DND-41 (cell line): ENCODE measurements at places on chromosomes 7 and 10.

- no peak for DNase-seq
Measured at GRCh38 chr10:35355971-35356724, 19.8 kb downstream of the CCNY start.

DNA sequence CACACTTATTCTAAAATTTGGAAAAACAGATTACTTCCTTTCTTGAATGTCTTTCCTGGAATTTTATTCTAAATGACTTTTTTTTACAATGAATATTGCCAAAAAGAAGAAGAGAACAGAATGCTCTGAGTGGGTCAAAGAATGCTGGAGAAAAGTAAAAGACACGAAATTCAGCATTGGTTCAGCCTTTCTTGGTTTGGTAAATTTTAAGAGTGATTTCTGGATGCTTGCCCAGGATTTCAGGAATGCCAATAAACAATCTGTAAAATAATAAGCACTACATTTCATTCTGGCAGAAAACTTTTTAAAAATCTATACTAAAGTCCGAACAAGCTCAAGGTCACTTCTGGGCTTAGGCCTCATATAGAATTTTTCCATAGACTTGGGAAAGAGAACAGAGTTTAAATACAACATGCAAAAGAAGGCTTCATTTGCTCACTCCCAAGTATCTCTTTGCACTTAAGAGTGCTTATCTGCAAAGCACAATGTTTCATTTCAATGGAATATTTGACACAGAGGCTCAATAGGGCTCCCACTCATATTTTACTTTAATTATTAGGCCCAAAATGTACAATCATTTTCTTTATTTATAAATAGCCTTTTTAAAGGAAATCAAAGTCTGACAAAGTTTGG lies 359.5 kb upstream of the ANKRD30A start:
- DNase-seq = no peak

DNA sequence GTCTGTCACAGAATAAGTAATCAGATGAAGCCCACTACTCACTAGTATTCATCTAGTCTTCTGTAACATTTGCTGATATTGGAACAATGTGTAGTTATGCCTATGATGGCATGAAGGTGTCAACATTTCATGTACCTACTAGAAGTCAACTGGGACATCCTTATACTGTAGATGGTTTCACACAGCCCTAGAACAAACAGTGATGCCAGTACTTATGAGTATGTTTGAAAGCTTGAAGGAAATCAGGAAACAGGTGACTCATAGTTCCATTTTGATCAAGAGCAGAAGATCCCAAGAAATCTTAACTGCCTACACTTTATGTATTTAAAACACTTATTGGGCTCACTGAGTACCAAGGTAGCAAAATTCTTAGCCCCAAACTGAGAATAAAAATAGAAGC lies 1519.6 kb downstream of the REEP3 start:
- DNase-seq = no peak

GRCh38 chr7:155198901-155199845 lies 98.5 kb upstream of the INSIG1 start:
- DNase-seq = no peak

GRCh38 chr10:90227786-90228185 lies 526.4 kb downstream of the KIF20B start:
- no peak for DNase-seq

DNA sequence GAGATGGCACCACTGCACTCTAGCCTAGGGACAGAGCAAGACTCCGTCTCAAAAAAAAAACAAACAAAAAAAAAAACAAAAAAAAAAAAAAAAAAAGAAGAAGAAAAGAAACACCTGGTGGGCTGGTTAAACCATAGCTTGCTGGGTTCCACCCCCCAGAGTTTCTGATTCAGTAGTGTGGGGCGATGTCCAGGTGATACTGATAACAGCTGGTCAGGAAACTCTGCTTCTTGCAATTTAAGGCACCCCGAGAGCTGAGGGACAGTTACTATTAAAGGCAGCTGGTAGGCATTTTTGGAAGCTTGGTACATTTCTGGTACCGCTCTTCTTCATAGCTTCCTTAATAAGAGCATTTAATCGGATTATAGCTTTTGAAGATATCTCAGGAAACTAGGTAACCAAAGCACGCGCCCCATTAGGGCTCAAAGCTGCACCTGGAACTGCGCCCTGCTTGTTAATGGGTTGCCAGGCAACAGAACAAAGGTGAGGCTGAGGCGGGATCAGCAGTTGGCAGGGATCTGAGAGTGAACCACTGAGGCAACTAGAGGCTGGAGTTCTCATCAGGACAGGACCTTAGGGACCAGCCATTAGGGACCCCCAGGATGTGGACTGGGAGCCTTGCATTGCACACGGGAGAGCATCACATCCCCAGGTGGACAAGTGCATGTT lies 6.5 kb upstream of the SDK1 start:
- no peak for DNase-seq

GRCh38 chr7:95989301-95989700 lies 216.9 kb downstream of the DYNC1I1 start:
- no peak for DNase-seq

DNA sequence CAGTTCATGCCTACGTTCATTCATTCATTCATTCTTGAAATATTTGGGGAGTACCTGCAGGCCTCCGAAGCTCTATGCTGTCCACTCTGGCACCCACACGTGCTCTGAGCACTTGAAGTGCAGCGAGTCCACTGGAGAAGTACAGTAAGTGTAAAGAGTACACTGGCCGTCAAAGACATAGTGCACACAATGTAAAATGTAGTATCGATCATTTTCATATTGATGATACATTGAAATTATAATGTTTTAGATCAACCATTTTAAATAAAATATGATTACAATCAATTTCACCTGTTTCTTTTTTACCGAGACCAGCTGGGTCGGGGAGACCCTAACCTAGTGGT lies 37.0 kb upstream of the PURB start:
- DNase-seq = no peak

GRCh38 chr10:15802375-15802949 lies 57.8 kb downstream of the MINDY3 start:
- DNase-seq = no peak

DNA sequence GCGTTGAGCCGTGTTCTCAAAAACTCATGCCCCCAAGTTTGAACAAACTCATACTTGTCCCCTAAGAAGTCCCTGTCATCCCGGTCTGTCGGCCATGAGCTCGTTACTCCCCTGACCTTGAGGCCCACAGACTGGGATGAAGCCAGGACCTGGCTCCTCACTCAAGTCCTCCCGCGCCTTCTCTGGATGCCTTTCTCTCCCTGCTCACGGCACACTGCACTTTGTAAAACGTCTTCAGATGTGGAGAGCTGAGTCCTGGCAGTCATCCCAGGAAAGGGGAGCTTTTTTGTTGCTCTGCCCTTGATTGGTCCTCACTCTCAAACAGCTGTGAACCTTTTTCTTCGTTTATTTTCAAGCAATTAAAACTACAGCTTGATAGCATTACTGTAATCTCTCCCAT lies 110.8 kb downstream of the JAZF1 start:
- DNase-seq = no peak

GRCh38 chr10:75763652-75764051 lies 332.2 kb downstream of the LRMDA start:
- DNase-seq = no peak

GRCh38 chr7:43021431-43021830 lies 89.3 kb downstream of the MRPL32 start:
- no peak for DNase-seq

DNA sequence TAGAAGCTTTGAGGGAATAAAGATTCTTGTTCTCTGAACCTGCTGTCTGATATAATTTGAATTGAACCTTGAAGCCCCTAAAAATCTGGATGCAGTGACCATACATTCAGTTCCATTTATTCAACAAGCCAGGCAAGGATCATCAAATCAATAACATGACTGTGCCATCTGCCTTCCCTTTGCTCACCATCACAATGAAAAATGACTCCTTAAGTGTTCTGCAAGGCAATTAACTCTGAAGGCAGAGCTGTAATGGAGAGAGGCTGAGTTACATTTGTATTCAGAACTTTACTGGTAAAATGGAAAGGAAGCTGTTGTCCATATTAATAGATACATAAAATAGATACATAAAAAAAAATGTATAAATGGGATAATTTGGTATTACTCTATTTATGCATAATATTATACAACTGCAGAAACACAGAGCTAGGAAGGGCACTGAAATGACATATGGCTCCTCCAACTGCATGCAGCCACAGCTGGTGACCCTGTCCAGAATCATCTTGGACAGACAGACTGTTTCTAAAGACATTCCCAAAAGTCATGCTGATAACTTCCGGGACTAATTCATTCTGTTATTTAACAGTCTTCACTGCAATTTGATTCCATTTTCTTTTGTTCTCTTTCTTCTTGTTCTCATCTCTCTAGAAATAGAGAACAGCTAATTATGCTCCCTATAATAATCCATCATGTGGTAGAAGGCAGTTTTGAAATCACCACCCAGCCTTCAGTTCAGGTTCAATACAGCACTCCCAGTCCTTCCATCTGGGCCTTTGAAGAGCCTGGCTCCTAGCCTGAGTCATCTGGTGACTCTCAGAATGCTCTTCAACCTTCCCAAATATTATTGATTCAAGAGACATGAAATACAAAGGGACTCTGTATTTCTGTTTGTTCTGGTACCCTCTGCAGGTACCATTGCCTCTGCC lies 412.6 kb downstream of the GFRA1 start:
- DNase-seq = no peak

- DNase-seq = no peak
Measured at GRCh38 chr10:84234479-84234878, 6.9 kb downstream of the LRIT1 start.
